CD4-positive, alpha-beta T cell (primary cell): ENCODE measurements at places on chromosomes 13 and 19. TPM values are rescaled to one million over a fixed set of nuclear protein-coding genes. Genes with fewer than 3 reads are reported as not detected.

The LRRC63 gene
- total RNA-seq, result 0.17 TPM

The F10 gene
- total RNA-seq, result not detected

The SLC39A3 gene
- 7.6 TPM for total RNA-seq

The SKA3 gene
- total RNA-seq, result not detected

The MBD3L2 gene
- total RNA-seq, result not detected

The ZNF726 gene
- total RNA-seq, result 2.6 TPM

The CYP4F8 gene
- not detected for total RNA-seq

The ZNF134 gene
- total RNA-seq, result 25.7 TPM

The GAPDHS gene
- total RNA-seq, result not detected

The ZNF556 gene
- not detected for total RNA-seq

The BRSK1 gene
- 2.7 TPM for total RNA-seq

The TJP3 gene
- 9.0 TPM for total RNA-seq

The LILRB2 gene
- total RNA-seq, result 1.3 TPM

The ZNF723 gene
- not detected for total RNA-seq

The ELAVL3 gene
- 0.66 TPM for total RNA-seq

The CRTC1 gene
- total RNA-seq, result 12.2 TPM

The HSPB6 gene
- not detected for total RNA-seq

The CCL25 gene
- not detected for total RNA-seq

The SELENOV gene
- total RNA-seq, result not detected

The STX10 gene
- total RNA-seq, result 40.9 TPM
